ENCODE measurements at places on chromosomes 2 and 18.

DNA sequence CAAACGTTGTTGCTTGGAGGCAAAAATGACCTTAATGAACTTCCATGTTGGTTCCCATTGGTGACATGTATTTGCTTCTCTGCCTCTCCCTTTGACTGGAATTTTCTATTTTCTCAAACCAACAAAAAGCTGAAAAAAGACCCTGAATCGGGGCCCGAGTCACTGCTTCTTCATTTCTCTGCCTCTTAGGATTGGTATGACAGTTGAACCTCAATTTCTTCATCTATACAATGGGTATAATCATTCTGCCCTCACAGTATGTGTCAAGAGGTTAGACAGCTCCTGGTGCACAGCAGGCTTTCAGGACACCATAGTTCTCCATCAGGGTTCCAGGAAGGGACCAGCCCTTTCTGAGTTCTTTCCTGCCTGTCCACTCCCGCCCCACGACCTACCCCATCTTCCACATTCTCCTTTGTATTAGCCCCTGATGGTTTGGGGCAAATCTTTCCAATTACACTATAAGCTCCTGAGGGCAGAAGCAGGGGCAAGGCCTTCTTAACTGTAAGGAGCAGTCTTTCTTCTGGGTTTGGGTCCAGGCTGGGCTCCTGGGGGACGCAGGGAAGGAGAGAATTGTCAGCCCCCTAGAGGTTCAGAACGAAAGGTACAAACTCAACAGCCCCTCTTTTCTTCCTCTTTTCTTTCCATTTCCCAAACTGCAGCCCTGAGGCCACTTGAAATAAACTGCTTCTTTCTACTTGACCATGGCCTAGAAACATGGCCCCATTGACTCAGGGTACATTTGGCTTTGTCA, 6.3 kb upstream of the PKDCC start:
- no peak for DNase-seq

DNA sequence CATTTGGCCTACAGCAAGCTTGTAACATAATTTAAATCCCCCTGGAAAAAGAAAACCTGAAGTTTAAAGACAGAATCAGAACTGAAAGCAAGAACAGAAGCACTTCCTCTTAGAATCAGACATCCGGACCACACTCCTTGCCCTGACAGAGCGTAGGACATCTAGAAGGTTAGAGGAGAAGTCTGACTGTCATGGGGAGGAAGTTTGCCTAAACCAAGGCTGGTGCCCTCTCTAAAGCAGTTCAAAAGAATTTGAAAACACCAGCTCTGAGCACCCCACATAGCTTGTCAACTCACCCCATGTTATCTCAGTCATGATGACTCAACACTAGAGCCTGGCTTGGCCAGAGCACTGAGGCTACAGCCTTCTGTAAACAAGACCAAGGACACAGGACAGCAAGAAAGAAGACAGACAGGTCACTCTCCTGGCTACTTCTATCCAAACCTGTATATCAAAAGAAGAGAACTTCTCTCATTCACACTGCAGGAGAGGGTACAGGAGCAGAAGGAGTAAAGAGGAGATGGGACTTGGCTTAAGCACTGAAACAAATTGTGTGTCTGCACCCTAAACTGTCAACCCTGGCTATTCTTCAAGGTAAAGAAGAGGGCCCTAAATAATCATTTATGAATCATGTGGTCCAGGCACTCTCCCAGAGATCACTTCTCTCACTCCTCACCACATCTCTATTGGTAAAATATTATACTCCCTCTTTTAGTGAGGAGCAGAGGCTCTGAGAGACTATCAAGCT, 198.6 kb downstream of the MEMO1 start:
- no peak for DNase-seq

DNA sequence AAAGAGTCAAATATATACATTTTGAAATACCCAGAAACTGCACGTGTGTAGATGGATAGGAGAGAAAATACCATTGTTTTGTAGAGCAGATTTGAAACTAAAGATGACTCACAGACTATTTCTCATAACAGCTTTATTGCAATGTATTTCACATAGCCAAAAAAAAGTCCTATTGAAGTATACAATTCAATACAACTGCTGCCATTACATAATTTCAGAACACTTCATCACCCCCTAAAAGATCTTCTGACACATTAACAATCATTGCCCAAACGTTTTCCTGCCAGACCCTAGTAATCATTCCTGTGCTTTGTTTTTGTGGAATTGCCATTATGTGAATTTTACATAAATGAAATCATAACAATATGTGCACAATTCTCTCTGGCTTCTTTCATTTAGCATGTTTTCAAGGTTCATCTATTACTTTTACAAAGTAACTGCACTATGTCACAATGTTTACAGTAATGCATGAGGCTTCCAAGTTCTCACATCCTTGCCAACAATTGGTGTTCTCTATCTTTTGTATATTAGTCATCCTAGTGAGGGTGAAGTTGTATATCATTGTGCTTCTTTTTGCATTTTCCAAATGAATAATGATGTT, 378.6 kb upstream of the CWC22 start:
- no peak for DNase-seq

GRCh38 chr2:220259662-220260061, 632.2 kb downstream of the SLC4A3 start:
- DNase-seq, result peak; percentile 16

GRCh38 chr2:16311521-16312440, 353.9 kb downstream of the CYRIA start:
- DNase-seq, result peak; percentile 57

GRCh38 chr2:167686691-167687090, 560.7 kb downstream of the STK39 start:
- DNase-seq, result no peak

- no peak for DNase-seq
Observed at GRCh38 chr2:122340246-122340645, 584.8 kb downstream of the TSN start.

DNA sequence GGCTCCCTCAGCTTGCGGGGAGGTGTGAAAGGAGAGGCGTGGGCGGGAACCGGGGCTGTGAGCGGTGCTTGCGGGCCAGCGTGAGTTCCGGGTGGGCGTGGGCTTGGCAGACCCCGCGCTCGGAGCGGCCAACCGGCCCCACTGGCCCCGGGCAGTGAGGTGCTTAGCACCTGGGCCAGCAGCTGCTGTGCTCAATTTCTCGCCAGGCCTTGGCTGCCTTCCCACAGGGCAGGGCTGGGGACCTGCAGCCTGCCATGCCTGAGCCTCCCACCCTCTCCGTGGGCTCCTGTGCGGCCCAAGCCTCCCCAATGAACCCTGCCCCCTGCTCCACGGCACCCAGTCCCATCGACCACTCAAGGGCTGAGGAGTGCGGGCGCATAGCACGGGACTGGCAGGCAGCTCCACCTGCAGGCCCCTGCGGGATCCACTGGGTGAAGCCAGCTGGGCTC, 48.2 kb downstream of the RNF138 start:
- no peak for DNase-seq

- DNase-seq, result no peak
Observed at GRCh38 chr2:130884013-130884412, 47.3 kb downstream of the ARHGEF4 start.

DNA sequence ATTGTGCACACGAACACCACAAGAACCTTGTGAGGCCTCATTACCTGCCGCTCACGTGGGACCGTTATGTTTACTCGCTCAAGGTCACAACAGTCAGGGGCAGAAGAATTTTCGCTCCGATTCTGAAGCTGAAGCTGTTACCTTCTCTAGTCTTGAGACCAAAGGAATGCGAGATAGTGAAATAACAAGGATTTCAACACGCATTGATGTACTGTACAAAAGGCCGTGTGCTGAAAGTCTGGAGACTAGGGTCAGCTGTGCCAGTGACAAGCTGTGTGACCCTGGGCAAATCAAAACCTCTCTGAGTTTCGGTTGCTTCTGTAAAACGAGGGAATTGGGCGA, 583 bp downstream of the NEMP2 start:
- no peak for DNase-seq

- DNase-seq, result no peak
Observed at GRCh38 chr2:216142540-216142939, 33.4 kb downstream of the XRCC5 start.

- peak; percentile 96 for DNase-seq
Observed at GRCh38 chr18:42561521-42561920, 554.0 kb downstream of the RIT2 start.

DNA sequence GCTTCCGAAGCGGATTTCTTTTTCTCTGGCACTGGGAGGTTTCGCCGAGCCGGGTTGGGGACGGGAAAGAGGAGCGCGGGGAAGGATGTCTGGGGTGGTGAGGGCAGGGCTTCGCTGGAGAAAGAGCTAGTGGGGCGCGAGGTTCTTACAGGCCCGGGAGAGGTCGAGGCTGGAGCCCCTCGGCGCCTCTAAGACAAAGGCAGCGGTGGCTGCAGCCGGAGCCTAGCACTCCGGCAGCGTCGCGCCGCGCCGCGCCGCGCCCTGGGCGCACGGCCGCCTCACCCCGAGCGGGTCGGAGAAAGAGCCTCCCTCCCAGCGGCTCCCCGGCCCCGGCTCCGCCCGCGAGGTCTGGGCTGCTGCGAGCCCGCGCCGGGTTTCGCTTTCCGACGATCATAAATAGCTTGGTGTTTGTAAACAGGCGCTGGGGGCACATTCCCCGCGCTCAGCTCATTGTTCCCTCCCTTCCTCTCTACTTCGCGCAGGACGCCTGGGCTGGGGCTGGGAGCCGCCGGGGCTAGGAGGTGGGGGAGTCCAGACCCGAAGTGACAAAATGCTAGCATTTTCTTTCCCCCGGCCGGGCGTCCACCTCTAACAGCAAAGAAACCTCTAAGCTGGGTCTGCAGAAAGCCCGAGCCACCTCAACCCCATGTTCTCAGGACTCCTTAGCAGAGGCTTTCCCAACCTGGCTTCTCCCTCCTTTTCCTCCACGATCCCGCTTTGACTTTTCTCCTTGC, 813 bp upstream of the MEIS1 start:
- peak; percentile 84 for DNase-seq

DNA sequence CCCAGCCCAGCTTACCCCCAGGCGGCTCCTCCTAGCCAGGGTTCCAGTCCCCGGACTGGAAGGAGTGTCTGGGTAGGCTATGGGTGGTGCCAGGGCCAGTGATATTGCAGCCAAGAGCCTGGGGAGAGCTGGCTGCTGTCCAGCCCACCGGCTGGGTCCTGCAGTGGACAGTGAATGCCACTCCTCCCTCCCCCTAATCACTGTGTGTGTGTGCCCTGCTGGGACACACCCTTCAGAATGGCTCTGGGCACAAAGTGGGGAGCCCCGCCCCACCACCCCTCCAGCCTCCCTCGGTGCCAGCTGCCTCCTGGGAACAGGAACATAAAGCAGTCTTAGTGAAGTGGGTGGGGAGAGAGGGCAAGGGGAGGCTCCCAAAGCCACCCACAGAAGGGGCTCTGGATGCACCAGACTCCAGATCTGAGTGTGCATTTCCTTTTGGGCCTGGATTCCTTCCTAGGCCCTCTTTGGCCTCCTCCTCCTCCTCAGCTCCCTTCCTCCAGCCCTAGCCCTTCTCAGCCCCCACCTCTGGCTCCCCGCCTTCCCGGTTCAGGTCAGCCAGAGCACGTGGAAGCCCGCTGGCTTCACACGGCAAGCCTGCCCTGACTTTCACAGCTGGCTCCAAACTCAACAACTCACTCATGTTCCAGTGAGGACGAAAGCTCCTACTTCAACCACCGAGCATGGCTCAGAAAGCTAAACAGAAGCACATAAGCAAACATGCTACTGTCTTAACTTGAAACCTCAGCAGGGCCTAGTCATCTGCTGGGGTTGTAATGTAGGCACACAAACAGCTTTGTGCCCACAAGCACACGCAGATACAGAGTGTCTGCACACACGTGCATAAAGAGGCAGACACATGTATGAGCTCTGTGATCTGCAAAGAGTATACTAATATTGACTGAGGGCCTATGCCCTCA, 209.2 kb upstream of the SMAD2 start:
- DNase-seq, result no peak

DNA sequence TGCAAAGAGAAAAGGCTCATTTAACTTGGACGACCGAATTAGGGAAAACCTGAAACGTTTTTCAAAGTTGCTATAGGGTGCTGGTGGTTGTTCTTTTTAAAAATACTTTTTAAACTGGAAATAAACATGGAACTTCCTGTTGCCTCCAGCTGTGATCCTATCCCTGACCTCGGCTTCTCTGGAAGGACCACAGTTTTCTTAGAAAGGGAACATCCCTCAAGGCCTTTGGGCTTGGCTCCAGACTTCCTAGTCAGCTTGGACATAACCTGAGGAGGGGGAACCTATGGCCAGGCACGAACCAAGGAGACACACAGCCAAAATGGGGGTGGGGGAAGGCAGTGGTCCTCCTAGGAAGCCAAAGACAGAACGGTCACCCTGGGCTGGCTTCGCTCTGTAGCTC, 57.7 kb downstream of the CENPO start:
- DNase-seq, result no peak

DNA sequence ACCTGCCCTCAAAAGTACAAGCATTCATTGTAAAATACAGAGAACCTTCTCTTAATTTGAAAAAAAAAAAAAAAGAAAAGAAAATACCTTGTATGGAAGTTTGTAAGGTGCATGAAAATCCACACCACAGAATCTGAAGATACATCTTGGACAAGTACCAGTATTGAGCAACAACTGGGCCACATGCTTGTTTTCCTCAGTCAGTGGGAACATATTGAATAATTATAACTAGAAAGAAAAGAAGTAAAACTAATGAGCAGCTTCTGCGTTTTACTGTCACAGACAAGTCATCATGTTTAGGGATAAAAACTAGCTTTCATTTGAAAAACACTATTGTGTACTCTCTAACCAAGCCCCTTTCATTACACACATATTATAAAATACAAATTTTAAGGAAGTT, 5.8 kb upstream of the PEX13 start:
- DNase-seq, result no peak

DNA sequence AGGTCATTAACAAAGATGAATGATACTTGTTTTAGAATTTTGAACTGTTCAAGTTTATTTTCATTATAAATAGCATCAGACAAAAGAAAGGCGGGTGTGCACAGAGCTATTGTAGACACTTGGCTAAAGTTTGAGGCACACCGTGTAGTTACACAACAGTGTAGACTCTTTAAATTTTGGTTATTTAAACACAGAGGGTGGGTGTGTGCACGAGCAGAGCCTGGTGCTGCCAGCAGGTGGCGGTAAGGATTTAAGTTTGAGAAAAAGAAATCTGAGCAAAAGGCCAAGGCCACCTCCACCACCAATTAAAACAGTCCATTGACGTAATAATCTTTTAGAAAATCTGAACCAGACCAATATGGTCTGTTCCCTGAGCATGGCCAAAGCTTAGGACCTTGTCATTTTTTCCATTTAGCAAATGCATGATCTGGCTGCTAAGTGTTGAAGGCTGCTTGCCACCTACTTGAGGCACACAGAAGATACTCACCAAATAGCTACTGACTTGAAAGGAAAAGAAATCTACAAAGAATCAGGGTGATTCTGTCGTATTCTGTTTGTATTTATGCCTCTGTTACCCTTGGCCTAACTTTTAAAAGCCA, 14.3 kb downstream of the COPS7B start:
- DNase-seq, result peak; percentile 47
